ENCODE measurements at places on chromosomes 16 and 17.

DNA sequence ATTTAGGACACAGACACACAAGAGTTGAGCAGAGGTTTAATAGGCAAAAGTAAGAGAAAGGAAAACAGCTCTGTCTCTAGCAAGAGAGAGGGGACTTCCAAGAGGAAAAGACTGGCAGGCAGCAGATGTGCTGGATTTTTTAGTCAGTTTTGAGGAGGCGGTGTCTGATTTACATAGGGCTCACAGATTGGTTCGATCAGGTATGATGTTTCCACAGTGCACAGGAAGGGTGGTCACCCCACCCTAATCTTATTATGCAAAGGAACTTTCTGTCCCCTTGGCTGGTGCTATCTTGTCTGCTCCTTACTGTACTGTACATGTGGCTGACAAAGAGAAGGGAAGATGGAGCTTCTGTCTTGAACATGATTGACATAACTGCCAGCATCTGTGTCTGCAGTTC, 25.3 kb downstream of the BFAR start:
- DNase-seq = no peak

- DNase-seq = no peak
Measured at GRCh38 chr17:67868176-67868575, 42.9 kb downstream of the BPTF start.

DNA sequence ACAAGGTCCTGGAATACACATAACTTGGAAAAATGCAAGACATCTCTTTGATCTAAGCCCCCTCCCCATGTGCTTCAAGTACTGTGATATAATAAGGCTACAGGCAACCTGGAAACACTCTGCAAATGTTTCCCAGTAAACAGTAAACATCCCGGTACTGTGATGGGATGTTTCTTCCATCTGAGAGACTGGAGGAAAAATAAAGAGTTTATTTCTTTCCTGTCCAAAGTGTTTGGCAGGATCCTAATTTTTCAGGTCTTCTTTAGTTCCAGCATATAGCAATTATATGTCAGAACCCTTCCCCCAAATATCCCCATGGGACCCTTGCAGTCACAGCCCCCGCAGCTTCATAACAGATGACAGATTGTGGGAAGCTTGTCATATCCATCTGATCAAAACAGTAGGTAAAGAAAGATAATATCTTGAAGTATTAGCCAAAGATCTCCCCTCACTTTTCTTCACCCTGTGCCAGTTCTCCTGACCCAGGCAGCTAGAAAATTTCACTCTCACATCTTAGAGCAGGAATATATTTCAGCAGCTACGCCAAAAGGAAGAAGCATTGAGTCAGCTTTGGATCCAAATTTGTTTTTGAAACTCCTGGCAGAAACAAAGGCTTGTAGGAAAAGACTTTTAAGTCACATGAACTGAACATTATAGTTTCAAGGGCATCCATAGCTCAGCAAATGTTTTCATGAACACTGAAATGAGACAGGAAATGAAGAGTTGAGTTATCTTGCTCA, 141.3 kb downstream of the HS3ST3A1 start:
- no peak for DNase-seq

DNA sequence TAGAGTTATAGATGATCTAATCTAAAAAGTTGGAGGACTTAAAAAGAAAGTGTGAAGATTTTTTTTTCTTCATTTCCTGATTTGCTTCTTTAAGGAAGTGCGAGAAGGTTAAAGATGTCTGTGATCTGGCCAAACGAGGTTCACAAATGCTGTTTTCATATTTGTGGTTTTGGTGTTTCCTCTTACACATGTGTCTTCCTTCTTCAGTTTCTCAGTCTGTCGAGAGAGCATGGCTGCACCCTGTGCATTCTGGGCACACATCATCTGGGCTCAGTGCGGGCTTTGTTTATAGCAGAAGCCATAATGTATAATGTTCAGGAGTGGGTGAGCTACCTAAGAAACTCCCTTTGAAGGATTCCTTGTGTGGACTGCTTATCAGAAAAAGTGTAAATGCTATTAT, 260.4 kb upstream of the TBX2 start:
- no peak for DNase-seq

DNA sequence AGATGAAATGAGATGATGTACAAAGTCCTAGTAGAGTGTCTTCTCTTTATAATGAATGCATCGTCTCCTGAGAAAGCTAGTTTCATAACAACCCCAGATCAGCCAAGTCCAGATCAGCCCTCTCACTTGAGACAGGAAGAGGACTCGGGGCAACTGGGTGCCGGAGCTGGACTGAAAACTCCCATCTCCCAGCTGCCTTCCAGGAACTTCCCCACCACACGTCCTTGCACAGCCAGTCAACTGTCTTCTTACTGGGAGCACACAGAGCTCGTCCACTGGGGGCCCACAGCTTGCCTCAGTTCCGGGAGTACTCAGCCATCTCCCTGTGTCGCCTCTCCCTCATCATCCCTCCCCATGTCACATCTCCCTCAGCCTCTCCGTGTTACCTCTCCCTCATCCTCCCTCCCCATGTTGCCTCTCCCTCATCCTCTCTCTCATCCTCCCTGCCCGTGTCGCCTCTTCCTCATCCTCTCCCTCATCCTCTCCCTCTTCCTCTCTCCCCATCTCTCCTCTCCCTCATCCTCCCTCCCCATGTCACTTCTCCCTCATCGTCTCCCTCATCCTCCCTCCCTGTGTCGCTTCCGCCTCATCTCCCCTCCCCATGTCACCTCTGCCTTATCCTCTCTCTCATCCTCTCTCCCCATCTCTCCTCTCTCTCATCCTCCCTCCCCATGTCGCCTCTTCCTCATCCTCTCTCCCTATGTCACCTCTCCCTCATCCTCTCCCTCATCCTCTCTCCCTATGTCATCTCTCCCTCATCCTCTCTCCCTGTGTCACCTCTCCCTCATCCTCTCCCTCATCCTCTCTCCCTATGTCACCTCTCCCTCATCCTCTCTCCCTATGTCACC, 22.4 kb upstream of the KCNH6 start:
- DNase-seq = no peak

DNA sequence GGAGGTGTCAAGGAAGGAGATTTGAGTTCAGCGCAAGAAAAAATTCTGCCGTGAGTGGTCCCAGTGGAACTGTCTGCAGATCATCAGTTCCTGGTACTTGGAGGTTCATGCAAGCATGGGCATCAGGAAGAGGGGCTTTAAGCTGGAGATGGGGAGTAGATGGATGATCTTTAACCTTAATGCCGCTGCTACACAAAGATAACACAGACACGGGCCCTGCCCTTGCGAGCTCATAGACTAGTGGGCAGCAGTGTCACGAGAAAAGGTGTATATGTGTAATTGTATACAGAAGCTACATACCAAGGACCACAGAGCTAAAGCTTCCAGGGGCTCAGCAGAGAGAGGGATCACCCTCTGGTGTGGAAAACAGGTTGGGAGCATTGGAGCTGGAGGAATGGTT, 33.6 kb downstream of the PRSS54 start:
- no peak for DNase-seq

DNA sequence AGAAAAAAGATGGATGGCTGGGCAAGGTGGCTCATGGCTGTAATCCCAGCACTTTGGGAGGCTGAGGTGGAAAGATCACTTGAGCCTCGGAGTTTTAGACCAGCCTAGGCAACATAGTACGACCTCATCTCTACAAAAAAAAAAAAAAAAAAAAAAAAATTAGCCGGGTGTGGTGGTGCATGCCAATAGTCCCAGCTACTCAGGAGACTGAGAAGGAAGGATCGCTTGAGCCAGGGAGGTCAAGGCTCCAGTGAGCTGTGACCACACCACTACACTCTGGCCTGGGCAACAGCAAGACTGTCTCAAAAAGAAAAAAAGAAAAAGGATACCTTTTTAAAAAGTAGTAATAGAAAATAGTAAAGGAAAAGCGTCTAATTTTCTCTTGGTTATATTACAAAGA, 20.7 kb downstream of the ZNF652 start:
- DNase-seq = no peak

GRCh38 chr16:73572135-73572828, 524.4 kb upstream of the ZFHX3 start:
- DNase-seq = peak; percentile 5

DNA sequence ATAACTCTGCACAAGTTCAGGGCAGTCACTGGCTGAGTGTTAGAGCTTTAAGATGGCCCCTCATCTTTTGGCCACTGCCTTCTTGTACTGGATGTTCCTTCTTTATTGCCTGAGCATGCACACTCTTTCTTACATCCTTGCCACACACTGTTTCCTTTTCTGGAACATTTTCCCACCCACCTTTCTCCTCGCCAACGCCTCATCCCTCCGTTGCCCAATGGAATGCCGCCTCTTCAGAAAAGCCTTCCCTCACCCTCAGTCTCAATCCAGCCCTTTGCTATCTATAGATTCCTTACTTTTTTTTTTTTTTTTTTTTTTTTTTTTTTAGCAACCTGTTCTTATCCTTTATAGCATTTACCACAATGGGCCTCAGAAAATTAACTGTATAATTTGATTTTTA, 47.9 kb upstream of the RBFOX1 start:
- no peak for DNase-seq

DNA sequence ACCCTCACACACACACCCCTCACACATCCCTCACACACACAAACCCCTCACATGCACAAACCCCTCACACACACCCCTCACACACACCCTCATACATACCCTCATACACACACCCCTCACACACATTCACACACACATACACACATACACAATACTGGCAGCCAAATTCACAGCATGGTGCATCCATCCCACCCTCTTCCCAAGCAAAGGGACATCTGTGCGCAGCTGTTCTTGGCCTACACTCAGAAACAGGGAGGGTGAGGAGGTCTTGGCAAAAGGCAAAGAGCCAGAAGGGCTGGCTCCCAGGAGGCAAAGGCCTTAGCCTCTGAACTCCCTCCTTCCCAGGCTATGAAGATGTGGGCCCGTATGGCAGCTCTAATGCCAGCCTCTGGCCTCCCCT, 23.4 kb downstream of the C17orf67 start:
- DNase-seq = no peak

GRCh38 chr17:74754832-74755231, 6.4 kb downstream of the NHERF1 start:
- no peak for DNase-seq

DNA sequence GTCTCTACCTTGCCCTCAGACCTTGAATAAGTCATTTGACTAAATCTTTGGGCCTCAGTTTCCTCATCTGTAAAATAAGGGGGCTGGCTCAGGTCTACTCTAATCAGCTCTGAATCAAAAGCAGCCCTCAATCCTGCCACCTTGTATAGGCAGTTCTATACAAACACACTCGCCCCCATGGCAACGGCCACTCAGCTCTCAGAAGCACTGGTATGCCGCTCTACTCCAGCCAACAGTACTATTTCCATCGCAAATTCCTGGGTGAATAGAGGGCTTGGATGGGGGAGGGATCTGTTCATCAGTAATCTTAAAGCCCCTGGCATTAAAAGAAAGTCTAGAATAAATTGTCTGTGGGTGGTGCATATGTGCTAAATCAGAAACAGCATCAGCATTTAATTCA, 21.2 kb upstream of the TAOK1 start:
- DNase-seq = no peak

DNA sequence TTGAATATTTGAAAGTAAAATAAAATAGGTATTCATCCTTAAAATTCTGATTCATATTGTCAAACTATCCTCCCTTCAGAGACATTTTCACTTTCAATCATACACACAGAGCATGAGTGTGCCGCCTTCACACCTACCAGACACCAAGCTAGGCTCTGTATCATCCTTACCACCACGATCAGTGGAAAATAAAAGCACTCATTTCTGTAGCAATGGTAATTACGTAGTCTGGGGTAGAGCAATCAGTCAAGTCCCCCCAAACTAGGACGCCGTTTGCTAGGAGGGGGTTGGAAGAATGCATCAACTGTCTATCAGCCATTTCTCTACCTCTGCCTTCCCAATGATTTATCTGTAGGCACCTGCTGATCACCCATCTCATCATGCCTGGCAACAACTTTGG, 84.6 kb upstream of the GRIN2A start:
- DNase-seq = no peak

GRCh38 chr16:4360538-4361021, 9.5 kb upstream of the PAM16 start:
- no peak for DNase-seq

DNA sequence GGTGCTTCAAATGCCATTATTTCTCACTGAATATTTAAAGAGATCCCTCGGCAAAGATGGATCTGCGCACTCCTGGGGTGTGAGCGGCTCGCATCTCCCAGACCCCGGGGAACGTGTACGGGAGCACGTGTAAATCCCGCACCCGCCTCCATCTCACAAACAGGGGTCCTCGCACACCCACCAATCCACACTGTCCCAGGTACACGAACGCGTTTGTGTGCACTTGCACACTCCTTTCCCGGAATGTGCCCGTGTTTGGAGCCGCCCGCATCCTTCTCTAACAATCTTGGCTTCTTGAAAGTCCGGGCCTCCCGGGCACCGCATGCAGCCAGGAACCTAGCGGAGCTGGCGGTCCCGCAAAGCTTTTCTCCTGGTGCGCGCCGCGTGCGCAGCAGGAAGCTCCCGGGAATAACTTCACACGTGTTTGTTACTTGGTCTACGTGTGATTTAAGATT, 2.5 kb upstream of the SALL1 start:
- DNase-seq = peak; percentile 40

DNA sequence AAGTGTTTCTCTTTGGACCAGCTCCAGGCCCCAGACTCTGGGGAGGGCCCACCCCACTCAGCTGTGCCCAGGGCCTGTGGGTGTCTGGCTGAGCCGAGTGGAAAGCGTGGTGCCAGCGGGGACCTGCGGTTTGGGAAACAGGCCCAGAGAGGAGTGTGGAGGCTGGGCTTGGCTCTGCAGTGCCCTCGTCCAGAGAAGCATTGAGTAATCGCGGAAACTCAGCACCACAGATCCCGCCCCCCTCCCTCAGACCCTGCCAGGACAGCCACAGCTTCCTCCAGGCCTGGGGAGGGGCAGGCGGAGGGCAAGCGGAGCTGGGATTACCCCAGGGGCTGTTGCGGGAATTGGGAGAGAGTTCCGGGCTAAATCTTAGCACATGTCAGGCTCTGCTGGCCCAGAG, 14.6 kb upstream of the PITPNA start:
- peak; percentile 60 for DNase-seq

DNA sequence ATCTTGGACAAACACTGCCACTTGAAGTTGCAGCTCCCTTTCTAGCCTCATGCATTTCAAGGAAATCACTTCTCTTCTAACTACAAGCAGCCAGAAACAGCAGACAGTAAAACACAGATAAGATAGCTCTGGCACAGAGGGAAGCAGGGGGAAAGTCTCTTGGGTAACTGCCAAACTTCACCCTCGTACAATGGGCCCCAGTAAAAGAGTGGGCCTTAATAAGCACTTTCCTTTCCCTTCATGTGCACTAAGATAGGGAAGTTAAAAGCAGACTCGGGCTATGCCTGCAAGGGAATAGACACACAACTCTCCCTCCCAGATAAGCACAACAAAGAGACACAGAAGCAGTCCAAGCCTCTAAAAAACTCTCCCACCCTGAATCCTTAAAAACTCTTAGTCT, 4.2 kb upstream of the KRTAP4-5 start:
- peak; percentile 5 for DNase-seq
